Stimulated activated CD8-positive, alpha-beta memory T cell treated with anti-CD3 and anti-CD28 coated beads, Interleukin-12 subunit alpha, Interleukin-12 subunit beta, amount 100 ng/mL, for 1 hour (primary cell): ENCODE measurements at places on chromosomes 6 and 20.

GRCh38 chr6:150139533-150139932 lies 3.3 kb upstream of the PPP1R14C start:
- DNase-seq: no peak

DNA sequence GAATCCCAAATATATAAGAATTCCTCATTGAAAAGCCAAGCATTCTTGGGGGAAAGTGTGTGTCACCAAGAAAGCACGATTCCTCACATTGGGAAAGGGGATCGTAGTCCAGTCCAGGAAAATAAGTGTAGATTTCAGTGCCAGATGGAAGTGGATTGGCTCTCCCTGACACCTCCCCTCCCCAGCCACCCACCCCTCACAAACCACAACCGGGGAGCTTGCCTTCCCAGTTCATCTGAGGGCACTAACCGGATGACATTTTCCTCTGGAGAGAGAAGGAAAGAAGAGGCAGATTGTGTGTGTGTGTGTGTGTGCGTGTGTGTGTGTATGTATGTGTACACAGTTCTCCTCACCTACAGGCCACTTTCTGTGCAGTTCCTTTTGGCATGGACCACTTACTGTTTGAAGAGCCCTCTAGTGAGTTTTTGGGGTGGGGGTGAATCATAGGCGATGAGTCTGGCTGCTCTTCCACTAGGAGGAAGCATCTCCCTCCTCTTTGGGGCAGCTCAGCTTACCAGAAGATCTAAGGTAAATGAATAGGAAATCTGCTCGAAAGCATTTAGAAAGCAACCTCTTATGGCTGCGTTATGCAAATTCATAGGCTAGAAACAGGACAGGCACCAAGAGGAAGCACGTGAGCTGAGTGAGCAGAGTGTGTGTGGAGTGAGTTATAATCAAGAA lies 20.8 kb downstream of the DAAM2 start:
- no peak for DNase-seq

GRCh38 chr6:161151059-161151645 lies 122.7 kb downstream of the AGPAT4 start:
- DNase-seq: no peak

- no peak for DNase-seq
Observed at GRCh38 chr20:17725094-17725835, 25.5 kb downstream of the BANF2 start.

GRCh38 chr6:124400261-124400999 lies 561.8 kb upstream of the RNF217 start:
- no peak for DNase-seq

GRCh38 chr6:4582506-4583417 lies 193.4 kb upstream of the CDYL start:
- DNase-seq: no peak

- DNase-seq: no peak
Observed at GRCh38 chr6:32151181-32151862, 417 bp downstream of the PRRT1 start.

- DNase-seq: no peak
Observed at GRCh38 chr6:51619042-51619799, 468.2 kb downstream of the PKHD1 start.

DNA sequence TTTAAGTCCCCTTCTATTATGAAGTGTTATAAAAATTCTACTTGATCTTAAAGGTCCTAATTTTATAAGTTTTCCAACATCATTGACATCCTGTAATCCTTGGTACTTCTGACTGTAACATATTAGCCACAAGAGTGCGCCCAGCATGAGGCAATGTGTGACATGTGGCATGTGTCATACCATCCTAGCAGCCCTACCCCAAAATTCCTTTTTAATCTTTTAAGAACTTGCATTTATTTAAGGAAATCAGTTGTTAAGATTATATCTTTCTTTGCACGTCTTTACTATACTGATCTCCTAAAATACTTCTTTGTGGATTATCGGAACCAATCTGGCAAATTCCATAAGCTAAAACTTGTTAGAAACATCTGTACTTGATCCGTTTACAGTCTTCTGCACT lies 167.1 kb upstream of the SLC24A3 start:
- no peak for DNase-seq

DNA sequence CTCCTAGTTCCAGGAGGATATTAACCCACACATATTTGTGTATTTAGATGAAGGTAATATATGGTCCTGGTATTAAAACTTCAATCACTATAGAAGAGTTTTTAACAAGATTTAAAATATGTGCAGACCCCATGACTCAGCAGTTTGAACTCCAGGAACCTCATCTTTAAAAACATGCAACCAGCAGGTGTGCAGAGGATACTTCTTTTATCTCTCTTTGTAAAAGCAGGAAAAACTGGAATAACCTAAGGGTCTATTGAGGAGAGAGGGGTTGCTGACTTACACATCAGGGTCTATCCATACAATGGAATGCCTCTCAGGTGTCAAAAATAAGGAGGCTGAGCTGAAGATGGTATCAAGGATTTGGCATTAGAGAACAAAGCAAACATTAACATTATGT lies 36.9 kb upstream of the TFAP2C start:
- DNase-seq: no peak

GRCh38 chr6:125962900-125963497 lies 6.4 kb downstream of the HINT3 start:
- no peak for DNase-seq

GRCh38 chr6:151585741-151586140 lies 91.9 kb downstream of the CCDC170 start:
- DNase-seq: no peak

DNA sequence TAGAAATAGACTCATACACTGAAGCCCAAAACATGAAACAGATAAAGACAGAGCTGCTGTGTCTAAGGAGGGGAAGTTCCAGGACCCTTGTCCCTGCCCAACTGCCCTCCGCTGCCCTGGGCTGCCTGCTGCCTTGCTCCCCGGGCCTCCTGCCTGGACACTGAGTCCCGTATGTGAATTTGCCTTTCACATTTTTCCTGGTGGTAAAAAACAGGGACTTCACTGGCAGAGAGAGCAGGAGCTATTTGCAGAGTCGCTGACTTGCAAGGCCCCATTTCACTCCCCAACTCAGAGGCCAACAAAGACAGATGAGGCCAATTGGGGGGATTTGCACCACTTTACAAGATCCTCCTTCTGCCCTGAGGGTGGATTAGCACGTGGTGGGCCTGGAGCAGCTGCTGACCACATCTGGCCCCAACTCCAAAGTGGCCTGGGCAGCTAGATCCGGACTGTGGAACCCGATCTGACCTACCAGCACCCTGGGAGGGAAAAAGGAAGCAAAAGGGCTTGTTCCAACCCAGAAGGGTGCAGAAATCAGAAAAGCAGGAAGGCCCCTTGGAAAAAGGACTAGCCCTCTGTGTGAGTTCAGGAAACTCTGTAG lies 61.4 kb downstream of the NOL4L start:
- DNase-seq: no peak

- DNase-seq: no peak
Observed at GRCh38 chr6:18088419-18089296, 33.8 kb downstream of the NHLRC1 start.

GRCh38 chr20:2108498-2108897 lies 6.9 kb downstream of the STK35 start:
- no peak for DNase-seq

- DNase-seq: no peak
Observed at GRCh38 chr6:99589290-99589672, 17.4 kb upstream of the PRDM13 start.

- DNase-seq: no peak
Observed at GRCh38 chr6:64838726-64839125, 868.3 kb downstream of the EYS start.

DNA sequence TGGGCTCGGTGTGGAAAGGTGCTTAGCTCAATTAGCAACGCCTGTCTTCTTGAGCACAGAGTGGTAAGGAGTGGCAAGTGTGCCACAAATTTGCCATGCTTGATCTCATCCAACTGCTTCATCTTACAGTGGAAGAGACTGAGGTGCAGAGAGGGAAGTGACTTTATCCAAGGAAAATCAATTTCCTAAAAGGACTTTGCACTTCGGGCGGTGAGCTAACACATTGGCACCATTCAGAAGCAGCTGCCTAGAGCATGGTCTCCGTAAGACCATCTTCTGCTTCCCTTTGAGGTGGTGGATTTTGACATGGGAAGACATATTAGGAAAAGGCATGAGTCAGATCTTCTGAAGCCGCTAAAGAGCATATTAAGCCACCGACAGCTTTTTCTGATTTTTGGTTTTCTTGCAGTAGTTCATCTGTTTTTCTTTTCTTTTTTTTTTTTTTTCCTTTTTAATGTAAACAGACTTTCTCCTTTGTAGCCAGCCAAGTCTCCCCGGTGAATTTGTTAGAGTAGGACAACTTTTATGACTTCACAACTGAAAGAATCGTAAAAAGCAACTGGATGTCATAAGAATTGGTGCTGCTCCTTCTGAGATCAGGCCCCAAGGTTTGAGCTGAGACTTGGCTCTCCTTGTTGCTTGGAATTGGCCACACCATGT lies 273.2 kb downstream of the CDC5L start:
- no peak for DNase-seq

GRCh38 chr20:60695226-60696000 lies 556.6 kb upstream of the CDH4 start:
- no peak for DNase-seq

GRCh38 chr6:136624347-136624746 lies 74.1 kb upstream of the MAP7 start:
- no peak for DNase-seq
